Stimulated activated CD8-positive, alpha-beta memory T cell treated with anti-CD3 and anti-CD28 coated beads, Interleukin-15, amount 100 ng/mL, for 48 hours (primary cell): ENCODE measurements at places on chromosomes 1 and 21.

DNA sequence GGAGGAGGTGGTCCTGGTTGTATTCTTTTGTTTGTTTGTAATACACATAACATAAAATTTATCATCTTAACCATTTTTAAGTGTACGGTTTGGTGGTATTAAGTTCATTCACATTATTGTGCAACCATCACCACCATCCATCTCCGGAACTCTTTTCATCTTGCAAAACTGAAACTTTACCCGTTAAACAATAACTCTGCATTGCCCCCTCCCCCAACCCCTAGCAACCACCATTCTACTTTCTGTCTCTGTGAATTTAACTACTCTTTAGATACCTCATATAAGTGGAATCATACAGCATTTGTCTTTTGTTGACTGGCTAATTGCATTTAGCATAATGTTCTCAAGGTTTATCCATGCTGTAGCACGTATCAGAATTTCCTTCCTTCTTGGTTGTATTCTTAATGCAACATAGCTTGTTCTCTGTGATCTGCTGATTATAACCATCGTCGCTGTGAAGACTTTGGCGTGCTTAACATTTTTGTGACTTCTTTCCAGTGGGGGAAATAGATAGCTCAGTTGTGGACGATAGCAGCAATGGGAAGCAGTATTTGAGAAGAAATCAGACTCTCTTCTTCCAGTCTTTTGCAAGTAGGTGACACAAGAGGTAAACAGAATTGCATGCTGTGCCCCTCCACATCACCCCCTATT is 117.5 kb upstream of the HOOK1 start:
- no peak for DNase-seq

DNA sequence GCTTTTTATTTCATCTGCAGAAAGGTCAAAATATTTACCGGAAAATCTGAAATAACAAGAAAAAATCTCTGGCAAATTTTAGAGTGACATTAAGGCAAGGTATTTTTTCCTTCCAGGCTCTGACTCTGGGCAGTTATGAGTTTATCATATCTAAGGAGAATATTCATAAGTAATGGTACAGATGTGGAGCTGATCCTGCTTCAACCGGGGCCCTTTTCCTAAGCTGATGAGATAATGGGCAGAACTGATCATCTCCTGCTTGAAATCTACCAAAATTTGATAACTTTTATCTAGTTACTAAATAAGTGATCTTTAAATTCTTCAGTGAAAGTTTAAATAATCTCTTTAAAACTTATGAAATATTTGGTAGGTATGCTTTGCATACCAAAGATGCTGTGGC is 211.6 kb downstream of the COL11A1 start:
- no peak for DNase-seq

- DNase-seq: no peak
These were observed 150.9 kb downstream of the NTMT2 start for GRCh38 chr1:170296642-170297041.

- no peak for DNase-seq
These were observed 17.2 kb upstream of the SYNC start for GRCh38 chr1:32719681-32720275.

- no peak for DNase-seq
These were observed 128.2 kb downstream of the RYR2 start for GRCh38 chr1:237170149-237170548.

GRCh38 chr1:207032528-207033017 is at the start of gene C1orf116:
Gene C1orf116 (minus strand): TSS chr1:207032756. CDS start chr1:207027598, 5,158 bp downstream.
- DNase-seq: no peak

DNA sequence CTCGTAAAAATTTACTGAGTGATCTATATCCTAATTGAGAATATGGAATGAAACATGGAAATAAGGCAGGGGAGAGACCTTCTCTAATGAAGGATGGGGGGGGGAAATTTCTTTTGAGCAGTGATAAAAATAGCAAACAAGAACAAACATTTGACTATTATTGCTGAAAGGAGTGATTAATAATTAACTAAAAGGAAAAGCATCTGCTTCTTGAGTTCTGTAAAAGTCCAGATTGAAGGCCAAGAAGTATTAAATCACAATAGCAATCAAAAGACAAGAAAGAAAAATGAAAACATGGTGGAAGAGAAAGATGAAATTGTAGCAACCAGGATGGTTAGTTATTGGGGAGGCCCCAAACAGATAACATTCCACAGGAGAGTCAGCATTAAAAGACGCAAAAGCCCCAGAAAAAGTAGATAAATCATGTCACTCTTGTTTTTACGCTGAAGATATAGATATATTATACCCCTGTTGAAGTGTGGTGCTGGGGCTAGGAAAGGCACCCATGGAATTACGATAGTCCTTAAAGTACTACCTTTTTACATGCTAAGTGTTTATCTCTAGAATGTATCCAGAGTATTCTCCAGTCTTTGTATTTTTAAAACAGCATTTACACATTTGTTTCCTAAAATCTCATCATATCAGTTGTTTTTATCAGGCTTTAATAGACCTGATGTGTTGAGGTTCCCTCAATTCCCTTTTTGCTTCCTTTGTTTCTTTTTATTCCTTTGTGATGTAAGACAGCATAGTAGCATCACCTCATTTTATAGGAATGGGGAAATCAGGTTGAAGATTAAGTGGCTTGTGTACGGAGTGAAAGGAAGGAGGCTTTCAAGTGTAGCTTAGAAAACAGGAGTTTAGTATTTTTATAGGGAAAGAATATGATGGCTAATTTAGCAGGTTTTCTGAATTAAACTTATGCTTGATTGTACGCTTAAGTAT is 28.9 kb downstream of the DISP1 start:
- no peak for DNase-seq

DNA sequence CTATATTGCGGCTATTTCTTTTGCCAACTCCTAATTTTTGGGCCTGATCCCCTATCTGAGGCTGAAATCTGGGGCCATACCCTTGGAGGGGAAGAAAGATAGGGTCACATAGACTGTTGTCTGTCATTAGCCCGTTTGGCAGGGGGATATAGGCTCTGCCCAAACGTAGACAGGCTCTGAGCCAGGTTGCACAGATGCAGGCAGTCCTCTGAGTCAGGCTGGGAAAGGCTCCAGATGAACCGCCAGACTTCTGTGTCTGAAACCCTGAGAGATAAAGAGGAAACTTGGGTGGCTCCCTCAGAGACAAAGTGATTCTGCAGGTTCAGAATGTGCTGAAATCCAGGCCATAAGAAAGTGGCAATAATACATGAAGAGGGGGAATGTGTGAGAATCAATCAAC is 4.0 kb upstream of the CAP1 start:
- DNase-seq: no peak
